ENCODE measurements at places on chromosomes 1 and 21. TPM values are rescaled to one million over a fixed set of nuclear protein-coding genes. Genes with fewer than 3 reads are reported as not detected.

ERVH48-1 gene
- 0.23 TPM for total RNA-seq

CD1E gene
- not detected for total RNA-seq

CLCA4 gene
- not detected for total RNA-seq

TDRD10 gene
- 0.46 TPM for total RNA-seq

LCE1D gene
- total RNA-seq, result not detected

RGS1 gene
- total RNA-seq, result 26.1 TPM

MCOLN3 gene
- 0.23 TPM for total RNA-seq

LINGO4 gene
- 0.23 TPM for total RNA-seq

RGS8 gene
- 135 TPM for total RNA-seq

APP gene
- 700 TPM for total RNA-seq

TNFRSF9 gene
- total RNA-seq, result under 0.01 TPM

CDK18 gene
- total RNA-seq, result 3.0 TPM

IGSF9 gene
- total RNA-seq, result 3.9 TPM

KLF17 gene
- total RNA-seq, result 0.46 TPM

DNAJC28 gene
- total RNA-seq, result 8.5 TPM

CCDC30 gene
- total RNA-seq, result 30.7 TPM

STIL gene
- total RNA-seq, result 8.1 TPM

LAPTM5 gene
- total RNA-seq, result 10.1 TPM

Measured in diencephalon (tissue), 1 donor.